NCI-H187 (cell line): ENCODE measurements at places on chromosomes 13 and 19.

GRCh38 chr13:29597706-29598105, 2.2 kb upstream of the SLC7A1 start:
- no peak for DNase-seq

DNA sequence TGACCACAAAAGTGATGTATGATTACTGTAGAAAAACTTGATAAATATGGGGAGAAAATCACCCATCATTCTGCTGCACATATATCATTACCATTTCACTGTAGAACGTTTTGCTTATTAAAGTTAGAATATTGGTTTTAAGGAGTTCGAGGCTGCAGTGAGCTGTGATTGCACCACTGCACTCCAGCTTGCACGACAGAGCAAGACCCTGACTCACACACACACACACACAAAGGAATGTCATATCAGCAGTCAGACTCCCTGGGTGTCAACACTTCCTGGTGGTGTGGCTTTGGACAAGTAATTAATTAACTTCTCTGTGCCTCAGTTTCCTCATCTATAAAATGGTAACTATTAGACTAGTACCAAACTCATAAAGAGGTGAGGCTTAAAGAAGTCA, 11.3 kb upstream of the PNMA8A start:
- DNase-seq = no peak

DNA sequence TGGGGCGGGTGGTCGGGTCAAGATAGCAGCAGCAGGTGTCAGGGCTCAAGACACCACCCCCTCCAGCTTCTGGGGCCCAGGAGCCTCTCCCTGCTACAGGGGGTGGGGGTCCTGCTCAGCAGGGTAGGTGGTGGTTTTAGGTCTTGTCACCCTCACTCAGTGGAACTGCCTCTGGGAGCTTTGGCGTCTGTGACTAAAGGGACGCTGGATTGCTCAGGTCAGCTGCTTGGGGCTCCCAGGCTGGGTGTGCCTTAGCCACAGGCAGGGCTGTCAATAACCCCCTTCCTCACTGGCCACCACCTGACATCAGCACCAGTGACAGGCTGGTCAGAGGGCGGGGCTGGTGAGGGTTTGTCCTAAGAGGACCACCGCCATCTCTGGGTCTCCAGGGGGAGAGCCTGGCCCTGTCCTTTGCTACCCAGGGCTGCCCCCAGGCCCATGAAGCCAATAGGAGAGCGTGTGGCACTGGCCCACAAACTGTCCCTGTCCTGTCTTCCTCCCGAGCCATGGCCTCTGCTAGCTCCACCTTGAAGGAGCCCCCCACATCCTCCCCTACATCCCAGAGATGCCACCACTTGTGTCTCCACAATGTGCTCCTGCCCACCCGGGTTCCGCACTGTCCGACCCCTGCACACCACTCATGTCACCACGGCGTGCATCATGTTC, 36.4 kb downstream of the MAU2 start:
- DNase-seq = no peak

- DNase-seq = no peak
Observed at GRCh38 chr13:40345654-40346372, 320.6 kb downstream of the FOXO1 start.

GRCh38 chr13:51772105-51772455, 31.9 kb downstream of the DHRS12 start:
- DNase-seq = no peak
